ENCODE measurements at places on chromosomes 5 and 9. TPM values are rescaled to one million over a fixed set of nuclear protein-coding genes. Genes with fewer than 3 reads are reported as not detected.
A peak's percentile ranks its signal among the peaks of the same experiment; 100 is the strongest.

DNA sequence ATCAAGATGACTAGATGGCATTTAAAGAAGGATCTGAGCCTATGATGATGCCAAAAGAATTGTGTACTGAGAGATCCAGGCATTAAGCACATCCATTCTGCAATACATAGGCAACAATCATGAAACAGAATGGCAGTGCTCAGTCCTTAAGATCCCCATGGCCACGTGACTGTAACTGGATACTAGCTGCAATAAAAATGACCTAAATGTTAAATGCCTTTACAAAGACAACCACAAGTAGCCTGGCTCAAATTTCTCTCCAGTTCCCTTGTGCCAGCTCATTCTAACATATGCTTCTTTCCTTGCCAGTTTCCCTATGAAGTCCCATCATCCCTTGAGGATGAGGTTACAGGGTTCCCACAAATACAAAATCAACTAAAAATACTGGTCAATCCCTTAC, 148.3 kb upstream of the GHR start:
- no peak for DNase-seq
- H3K36me3 ChIP-seq = no peaks in the 10 kb centered on the region
- no peak overlapping the region for H3K27ac ChIP-seq
- no peak overlapping the region for H3K4me3 ChIP-seq

GRCh38 chr9:70402213-70402612, 12.2 kb downstream of the KLF9 start:
- no peak overlapping the region for H3K4me3 ChIP-seq
- DNase-seq = no peak
- peaks cover 5% of the 10 kb centered on the region for H3K36me3 ChIP-seq
- H3K27ac ChIP-seq = peak overlapping the region; percentile 53
- H3K27me3 ChIP-seq = no peaks in the 10 kb centered on the region

DNA sequence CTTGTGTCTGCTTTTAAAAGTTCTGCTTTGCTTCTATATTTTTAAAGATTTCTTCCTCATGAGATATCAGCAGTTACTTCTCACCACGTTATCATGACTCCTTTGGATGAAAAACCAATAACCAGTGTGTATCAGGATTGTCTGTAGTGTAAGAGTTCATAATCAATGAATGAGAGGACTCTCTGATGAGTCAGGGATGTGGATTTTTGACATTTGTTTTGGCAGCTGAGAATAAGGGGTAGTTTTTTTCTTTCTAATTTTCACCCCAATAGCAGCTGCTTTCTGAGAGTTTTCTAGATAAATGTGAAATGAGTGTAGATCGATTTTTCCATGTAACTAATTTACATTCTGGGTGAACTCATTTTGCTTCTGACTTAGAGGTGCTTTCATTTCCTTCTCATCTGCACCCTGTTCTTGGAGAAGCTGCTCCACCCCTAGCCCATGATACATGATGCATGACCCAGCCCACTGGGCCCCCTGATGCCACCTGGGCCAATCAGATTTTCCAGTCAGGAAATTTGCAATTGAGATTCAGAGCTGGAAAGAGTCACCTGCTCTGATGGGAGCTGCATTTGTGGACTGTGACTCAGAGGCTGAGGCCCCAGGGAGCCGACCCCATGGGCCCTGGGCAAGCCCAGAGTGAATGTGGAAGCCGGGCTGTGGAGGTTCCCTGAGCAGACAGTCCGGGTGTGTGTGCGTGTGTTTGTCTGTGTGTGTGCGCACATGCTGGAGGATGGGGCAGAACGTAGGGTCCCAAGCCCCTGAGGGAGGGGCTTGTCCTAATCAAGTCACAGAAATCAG, 159.3 kb downstream of the RGS3 start:
- peak overlapping the region; percentile 62 for H3K4me3 ChIP-seq
- no peaks in the 10 kb centered on the region for H3K36me3 ChIP-seq
- H3K4me1 ChIP-seq = peaks cover 50% of the 10 kb centered on the region
- peaks cover 6% of the 10 kb centered on the region for H3K27me3 ChIP-seq
- peak overlapping the region; percentile 98 for H3K27ac ChIP-seq

GRCh38 chr9:6564868-6565267, 80.7 kb downstream of the GLDC start:
- H3K27me3 ChIP-seq = no peaks in the 10 kb centered on the region
- no peak overlapping the region for H3K4me3 ChIP-seq
- H3K36me3 ChIP-seq = no peaks in the 10 kb centered on the region
- no peak for DNase-seq
- peaks cover 3% of the 10 kb centered on the region for H3K4me1 ChIP-seq

- DNase-seq = no peak
- peaks cover 12% of the 10 kb centered on the region for H3K27me3 ChIP-seq
- H3K4me3 ChIP-seq = no peak overlapping the region
These were observed 97.9 kb downstream of the EFNA5 start for GRCh38 chr5:107572715-107573368.

GRCh38 chr9:123796618-123797484, 133.1 kb downstream of the DENND1A start:
- H3K27ac ChIP-seq = no peak overlapping the region
- no peaks in the 10 kb centered on the region for H3K36me3 ChIP-seq
- peaks cover 17% of the 10 kb centered on the region for H3K4me1 ChIP-seq
- no peaks in the 10 kb centered on the region for H3K27me3 ChIP-seq
- no peak for DNase-seq

- H3K4me3 ChIP-seq = no peak overlapping the region
- no peak for DNase-seq
- peaks cover 13% of the 10 kb centered on the region for H3K27me3 ChIP-seq
- H3K27ac ChIP-seq = no peak overlapping the region
- H3K4me1 ChIP-seq = peaks cover 2% of the 10 kb centered on the region
These were observed 67.6 kb downstream of the HMCN2 start for GRCh38 chr9:130333041-130333711.

DNA sequence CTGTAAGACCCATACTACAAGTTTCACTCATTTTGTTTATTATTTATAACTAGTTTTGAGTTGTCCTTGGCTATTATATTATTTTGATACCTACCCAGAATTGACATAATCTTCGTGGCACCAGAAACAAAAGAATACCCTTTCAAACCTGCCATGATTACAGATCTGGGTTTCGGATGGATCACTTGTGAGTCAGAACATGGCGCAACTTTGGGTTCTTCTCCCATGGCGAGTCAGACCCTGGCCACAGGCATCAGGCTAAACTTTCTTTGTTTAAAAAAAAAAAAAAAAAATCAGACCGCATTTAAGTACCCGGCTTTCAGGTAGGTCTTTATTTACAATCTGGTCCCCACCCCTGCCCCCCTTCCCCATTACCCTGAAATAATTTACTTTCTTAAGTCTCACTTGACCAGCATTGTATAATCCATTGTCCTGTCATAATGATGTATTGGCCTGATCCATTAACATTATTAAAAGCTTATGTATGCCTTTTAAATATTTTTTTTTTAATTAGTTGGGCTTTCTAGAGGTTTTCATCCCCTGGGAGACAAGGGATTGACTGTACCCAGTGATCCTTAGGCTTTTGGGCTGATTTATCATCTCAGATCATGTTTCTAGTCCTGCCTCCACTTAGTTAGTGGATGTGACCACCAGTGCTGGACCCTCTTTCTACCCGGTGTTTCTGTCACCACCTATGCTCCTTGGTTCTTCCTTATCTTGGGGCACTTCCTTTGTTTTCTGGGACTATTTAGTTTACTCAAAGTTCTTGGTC, 43.9 kb downstream of the F2RL2 start:
- no peak overlapping the region for H3K27ac ChIP-seq
- H3K27me3 ChIP-seq = no peaks in the 10 kb centered on the region
- H3K36me3 ChIP-seq = peaks cover 5% of the 10 kb centered on the region
- peaks cover 19% of the 10 kb centered on the region for H3K4me1 ChIP-seq
- DNase-seq = no peak
- H3K4me3 ChIP-seq = no peak overlapping the region

DNA sequence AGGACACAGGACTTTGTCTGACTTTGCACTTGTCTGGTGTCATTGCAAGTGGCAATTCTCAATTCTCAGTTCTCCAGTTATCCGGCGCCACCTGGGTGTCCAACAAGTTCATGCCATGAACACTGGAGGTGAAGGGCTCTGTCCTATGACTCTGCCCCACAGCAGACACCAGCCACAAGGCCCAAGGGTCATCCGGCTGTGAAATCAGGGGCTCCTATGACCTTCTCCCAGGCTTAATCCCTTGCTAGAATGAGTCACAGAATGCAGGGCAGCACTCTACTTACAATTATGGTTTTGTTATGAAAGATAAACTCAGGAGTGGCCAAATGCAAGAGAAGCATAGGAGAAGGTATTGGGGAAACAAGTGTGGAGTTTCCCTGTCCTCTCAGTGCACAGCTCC, 392.0 kb downstream of the GADD45G start:
- no peaks in the 10 kb centered on the region for H3K27me3 ChIP-seq
- H3K4me3 ChIP-seq = no peak overlapping the region
- no peaks in the 10 kb centered on the region for H3K36me3 ChIP-seq
- no peak overlapping the region for H3K27ac ChIP-seq
- H3K4me1 ChIP-seq = peaks cover 28% of the 10 kb centered on the region

GRCh38 chr5:161095953-161096352, 243.9 kb upstream of the ATP10B start:
- H3K36me3 ChIP-seq = no peaks in the 10 kb centered on the region
- DNase-seq = no peak
- H3K27me3 ChIP-seq = peaks cover 1% of the 10 kb centered on the region
- no peak overlapping the region for H3K27ac ChIP-seq
- no peak overlapping the region for H3K4me3 ChIP-seq

GRCh38 chr5:143173139-143173889, 230.2 kb downstream of the NR3C1 start:
- H3K4me3 ChIP-seq = no peak overlapping the region
- H3K27ac ChIP-seq = no peak overlapping the region
- no peak for DNase-seq
- H3K27me3 ChIP-seq = no peaks in the 10 kb centered on the region
- H3K4me1 ChIP-seq = peaks cover 3% of the 10 kb centered on the region

GRCh38 chr5:42912184-42912798, 100.6 kb upstream of the SELENOP start:
- H3K36me3 ChIP-seq = no peaks in the 10 kb centered on the region
- H3K4me3 ChIP-seq = no peak overlapping the region
- H3K27me3 ChIP-seq = peaks cover 5% of the 10 kb centered on the region
- H3K4me1 ChIP-seq = peaks cover 13% of the 10 kb centered on the region
- peak; percentile 74 for DNase-seq

The ADRA1B gene
- total RNA-seq = not detected

The CLIC3 gene
- total RNA-seq = not detected

The DIRAS2 gene
- total RNA-seq = not detected

The NUP214 gene
- total RNA-seq = 58.3 TPM

The CD274 gene
- 12.2 TPM for total RNA-seq
